Activated CD4-positive, alpha-beta memory T cell treated with anti-CD3 and anti-CD28 coated beads for 36 hours (primary cell): ENCODE measurements at places on chromosomes 13 and 19.

- DNase-seq, result no peak
Measured at GRCh38 chr13:105642511-105642958, 892.9 kb downstream of the EFNB2 start.

DNA sequence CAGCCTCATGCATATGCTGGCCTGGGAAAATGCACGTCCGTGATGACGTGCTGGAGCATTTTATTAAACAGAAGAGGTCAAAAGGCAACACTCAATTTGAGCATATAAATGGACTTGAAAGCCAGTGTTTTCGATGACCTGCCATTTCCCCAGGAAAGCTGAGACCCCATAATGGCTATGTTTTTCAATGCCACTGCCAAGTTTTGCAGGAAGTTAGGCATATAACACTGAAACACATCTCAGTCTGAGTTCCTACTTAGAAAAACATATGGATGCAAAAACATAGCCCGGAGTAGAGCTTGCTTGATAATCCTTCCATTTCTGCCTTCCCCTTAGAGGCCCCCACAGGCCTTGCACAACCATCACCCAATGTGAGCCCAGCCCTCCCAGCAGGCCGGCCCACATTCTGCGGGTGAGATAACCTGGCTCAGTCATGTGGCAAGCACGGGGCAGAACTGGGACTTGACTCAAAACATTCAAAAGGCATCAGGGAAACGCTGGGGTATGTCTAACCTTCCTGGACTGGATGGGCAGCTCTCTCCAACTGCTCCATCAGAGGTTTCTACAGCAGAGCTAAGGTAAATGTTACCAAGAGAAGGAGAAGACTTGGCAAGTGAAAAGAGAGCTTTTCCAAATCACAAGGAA, 24.9 kb downstream of the EPS15L1 start:
- peak; percentile 66 for DNase-seq

GRCh38 chr19:49746206-49746958, 16.7 kb downstream of the TSKS start:
- DNase-seq, result peak; percentile 66

DNA sequence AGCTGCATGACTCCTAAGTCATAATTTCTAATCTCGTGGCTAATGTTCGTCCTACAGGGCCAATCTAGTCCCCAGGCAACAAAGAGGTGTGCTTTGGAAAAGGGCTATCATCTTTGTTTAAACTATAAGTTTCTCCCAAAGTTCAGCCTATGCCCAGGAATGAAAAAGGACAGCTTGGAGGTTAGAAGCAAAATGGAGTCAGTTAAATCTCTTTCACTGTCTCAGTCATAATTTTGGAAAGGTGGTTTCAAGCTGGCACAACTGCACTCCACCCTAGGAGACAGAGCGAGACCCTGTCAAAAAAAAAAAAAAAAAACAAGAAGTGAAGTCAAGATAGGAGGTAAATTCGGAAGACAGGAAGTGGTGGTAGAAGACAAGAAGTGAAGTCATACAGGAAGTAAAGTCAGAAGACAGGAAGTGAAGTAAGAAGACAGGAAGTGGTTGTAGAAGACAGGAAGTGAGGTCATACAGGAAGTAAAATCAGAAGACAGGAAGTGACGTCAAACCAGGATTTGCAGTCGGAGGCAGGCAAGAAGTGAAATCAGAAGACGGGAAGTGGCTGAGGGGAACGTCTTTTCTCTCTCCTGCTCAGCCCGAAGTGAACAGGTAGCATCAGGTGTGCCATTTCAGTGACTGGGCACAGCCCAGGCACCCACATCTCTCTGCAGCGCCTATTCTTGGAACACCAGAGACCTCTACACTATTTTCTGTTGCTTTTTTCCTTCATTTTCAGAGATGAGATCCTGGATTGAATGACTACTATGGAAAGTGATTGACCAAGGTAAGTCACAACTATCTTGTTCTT, 32.2 kb downstream of the GP6 start:
- peak; percentile 61 for DNase-seq

GRCh38 chr13:31008400-31009115, 76.1 kb downstream of the TEX26 start:
- DNase-seq, result no peak

DNA sequence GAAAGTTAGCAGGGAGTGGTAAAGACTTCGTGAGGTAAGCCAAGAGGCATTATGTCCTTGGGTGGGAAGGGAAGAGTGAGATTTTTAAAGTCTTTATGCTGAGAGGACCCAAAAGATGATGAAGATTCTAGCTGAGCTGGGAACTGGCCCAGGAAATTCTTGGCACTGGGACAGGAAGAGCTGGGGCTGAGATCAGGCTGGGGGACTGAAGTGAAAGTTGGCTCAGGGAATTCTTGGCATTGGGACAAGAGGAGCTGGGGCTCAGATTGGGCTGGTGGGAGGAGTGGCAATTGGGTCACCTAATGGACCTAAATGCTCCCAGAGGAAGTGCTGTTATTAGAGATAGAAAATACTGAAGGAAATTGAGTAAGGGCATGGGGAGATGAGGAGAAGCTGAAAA, 8.8 kb downstream of the SCEL start:
- no peak for DNase-seq

DNA sequence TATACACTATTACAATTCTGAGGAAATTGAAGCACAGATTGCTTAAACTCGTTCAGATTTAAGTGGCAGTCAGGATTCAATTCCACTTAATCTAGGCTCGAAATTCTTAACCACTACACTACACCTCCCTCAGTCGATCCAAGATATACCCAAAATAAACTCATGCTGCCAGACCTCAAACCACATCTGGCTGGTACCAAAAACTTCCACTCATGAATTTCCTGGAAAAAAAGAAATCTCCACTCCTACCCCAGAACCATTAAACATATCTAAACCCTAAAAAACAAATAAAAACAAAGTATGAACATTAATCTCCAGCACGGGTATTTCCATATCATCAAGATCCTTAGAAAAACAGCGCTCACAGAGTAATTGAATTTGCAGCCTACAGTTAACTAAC, 1.1 kb downstream of the ZFP30 start:
- no peak for DNase-seq

DNA sequence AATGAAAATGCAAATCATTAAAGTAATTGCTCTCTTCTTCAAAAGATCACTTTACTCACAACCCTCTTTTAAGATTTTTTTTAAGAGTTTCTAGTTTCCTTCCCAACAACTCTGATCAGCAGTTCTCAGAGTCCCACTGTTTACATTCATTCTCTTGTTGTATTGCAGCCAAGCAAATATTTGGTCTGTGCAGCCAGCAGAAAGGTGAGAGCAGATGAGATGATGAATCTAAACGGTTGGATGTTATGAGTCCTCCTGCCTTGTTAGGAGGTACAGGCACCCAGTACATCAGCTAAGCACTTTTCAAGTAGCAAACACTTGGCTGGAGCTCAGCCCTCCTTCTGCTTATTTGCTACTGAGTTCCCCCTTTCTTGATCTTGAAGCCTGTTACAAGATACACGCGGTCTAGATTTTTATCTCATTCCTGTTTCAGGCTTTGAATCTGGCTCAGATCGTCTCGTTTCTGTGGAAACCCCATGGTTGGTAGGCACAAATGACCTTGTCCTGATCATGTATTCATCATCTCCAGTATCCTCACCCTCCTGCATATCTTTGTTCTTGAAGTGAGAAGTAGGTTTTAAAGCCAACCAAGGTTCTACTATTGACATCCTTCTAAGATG, 300.7 kb downstream of the DCT start:
- no peak for DNase-seq

GRCh38 chr19:10431943-10432735, 11.8 kb downstream of the PDE4A start:
- DNase-seq, result peak; percentile 71

DNA sequence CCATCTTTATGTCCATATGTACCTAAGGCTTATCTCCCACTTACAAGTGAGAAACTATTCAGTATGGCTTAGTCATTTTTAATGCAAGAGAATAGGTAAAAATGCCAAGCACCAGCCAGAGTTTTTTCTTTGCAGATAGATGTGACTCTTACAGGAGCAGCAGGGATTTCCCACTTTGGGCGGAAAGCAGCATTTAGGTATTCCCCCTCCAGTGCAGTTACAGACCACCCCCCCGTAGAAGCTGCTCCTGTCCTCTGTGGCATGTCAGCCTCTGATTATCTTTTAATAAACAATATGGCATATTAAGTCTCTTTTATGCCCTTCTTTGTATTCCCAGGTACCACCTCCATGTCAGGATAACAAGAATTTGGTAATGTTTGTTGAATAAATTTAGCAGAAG, 24.7 kb upstream of the USPL1 start:
- DNase-seq, result no peak

- DNase-seq, result no peak
Measured at GRCh38 chr13:81171065-81171647, 830.2 kb upstream of the SPRY2 start.

- no peak for DNase-seq
Measured at GRCh38 chr19:52664461-52664860, 26.3 kb upstream of the ZNF83 start.

GRCh38 chr19:1674293-1674679, 21.9 kb upstream of the TCF3 start:
- DNase-seq, result no peak

- no peak for DNase-seq
Measured at GRCh38 chr19:28569132-28570131, 643.5 kb downstream of the UQCRFS1 start.

- DNase-seq, result no peak
Measured at GRCh38 chr13:22073718-22074117, 402.8 kb downstream of the FGF9 start.

- no peak for DNase-seq
Measured at GRCh38 chr19:48615231-48616040, 560 bp upstream of the FAM83E start.

DNA sequence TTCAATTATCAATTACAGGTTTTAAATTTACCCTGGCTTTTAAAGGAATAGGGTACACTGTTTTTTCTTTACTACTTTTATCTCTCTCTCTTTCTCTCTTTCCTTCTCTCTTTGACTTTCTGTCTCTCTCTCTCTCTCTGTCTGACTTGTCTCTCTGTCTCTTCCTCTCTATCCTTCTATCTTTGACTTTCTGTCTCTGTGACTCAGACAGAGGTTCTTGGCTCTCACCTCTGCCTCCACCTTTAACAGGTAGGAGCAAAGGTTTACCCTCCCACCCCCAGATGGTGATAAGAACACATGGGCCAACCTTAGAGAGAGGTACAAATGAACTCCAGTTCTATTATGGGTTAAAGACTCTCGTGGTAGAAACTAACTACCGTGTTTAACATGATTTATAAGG, 20.3 kb upstream of the FAM124A start:
- DNase-seq, result no peak

- no peak for DNase-seq
Measured at GRCh38 chr19:6101291-6101825, 8.9 kb downstream of the RFX2 start.

DNA sequence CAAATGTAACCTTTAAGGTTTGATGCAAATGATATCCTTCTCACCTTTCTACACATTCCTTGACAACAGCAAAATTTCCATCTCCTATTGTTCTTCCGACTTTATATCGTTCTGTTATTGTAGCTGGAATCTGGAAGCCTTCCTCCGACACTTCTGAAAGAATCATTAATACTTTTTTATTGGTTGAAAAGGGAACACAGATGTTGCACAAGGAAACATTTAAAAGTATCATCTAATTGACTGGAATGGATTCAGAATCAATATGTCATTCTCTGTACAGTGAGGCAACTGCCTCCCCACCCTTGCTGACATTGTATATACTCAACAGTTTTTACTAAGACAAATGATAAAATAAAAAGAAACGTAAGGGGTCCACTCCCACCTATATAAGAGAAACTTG, 295.2 kb downstream of the DCLK1 start:
- no peak for DNase-seq
